ENCODE measurements at places on chromosomes 5 and 9.
A peak's percentile ranks its signal among the peaks of the same experiment; 100 is the strongest.

DNA sequence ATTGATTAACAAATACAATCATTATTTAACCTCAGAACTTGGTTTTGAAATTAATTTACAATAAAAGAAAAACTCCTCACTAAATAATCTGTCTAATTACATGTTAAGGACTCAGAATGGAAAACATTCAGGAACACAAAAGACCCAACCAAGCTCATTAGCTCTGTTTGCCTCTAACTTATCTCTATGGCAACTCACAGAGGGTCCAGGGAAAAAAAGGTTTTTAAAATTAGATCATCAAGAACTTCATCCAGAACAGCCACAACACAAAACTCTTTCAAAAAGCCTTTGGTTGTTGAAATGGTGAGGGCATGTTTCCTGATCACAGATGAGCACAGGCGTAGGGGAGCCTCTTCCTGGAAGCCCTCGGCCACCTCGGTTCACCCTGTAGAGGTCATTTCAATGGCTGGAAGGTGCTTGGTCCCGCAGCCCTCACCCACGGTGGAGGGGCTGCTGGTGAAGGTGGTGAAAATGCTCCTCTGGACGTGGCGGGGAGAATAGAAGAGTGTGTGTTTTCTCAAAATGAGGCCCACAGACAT, 17.2 kb upstream of the TCF7 start:
- no peak for DNase-seq

GRCh38 chr5:151906246-151906645, 18.4 kb downstream of the GLRA1 start:
- no peak for DNase-seq

- no peak for DNase-seq
Observed at GRCh38 chr5:6350277-6351090, 27.9 kb downstream of the MED10 start.

- no peak for DNase-seq
Observed at GRCh38 chr9:20604562-20604961, 17.7 kb downstream of the MLLT3 start.

- DNase-seq: peak; percentile 67
Observed at GRCh38 chr5:43603344-43604217, 601 bp downstream of the NNT start.

GRCh38 chr5:77182367-77182766, 28.1 kb upstream of the PDE8B start:
- DNase-seq: no peak

DNA sequence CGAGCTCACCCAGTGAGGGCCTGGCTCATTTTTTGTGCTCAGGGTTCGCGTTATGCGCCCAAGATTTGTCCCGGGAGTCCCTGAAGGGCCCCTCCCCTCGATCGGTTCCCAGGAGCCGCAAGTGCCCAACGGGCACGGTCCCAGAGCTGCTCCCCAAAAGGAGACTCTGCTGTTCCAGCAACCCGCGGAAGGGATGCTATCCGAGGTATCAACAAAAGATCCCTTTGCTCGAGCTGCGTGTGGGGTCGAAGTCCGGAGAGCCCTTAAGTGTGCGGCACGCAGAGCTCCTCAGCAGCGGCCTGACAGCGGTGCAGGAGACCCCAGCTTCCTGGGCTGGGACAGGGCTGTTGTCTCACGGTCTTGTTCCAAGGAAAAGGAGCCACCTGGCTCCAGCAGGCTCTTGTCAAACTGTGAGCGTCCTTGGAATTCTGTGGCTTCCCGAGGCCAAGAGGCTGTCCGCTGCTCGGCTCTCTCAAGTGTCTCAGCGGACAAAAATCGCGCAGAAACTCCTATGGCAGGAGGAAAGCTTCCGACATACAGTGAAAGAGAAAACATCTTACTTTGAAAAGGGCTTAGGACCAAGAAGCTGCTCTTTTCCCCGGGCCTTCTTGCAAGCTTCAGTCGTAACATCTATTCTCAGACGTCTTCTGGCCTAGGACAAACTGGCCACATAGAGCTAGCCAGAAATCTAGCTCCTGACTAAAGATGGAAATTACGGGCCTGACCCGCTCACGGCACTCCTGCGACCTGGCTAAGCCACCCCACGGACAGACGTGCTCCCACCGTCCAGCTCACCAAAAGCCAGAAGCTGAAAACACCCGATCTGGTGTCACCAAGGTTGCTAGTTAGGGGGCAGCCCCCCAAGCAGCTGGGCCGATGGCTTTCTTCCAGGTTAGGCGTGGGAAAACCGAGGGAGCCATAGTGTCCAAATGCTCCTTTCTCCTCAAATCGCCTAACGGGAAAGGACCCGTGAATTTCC, 2.6 kb upstream of the FOXB2 start:
- no peak for DNase-seq

GRCh38 chr5:62093976-62094375, 212.0 kb upstream of the KIF2A start:
- DNase-seq: peak; percentile 67

- DNase-seq: no peak
Observed at GRCh38 chr9:106529616-106530015, 333.4 kb upstream of the ZNF462 start.

- DNase-seq: peak; percentile 32
Observed at GRCh38 chr9:21995666-21996398, 1.2 kb downstream of the CDKN2B-AS1 start.

GRCh38 chr5:143019157-143019556, 249.0 kb downstream of the ARHGAP26 start:
- DNase-seq: no peak

DNA sequence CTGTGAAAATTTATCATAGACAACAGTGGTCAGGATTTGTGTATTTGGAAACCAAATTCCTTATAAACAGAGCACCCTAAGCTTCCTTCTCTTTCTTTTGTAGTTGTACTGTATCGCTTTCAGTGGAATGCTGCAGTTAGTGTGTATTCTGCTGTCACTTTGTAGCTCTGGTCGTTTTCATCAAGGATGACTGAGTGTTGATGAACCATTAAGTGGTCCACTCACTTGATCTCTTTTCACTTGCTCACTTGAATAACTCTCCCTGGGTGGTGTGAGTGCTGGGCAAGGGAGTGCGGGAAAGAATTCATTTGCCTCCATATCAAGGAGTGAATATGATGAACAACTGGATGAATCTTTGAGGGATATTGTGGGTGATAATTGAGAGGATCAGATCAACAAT, 1225.7 kb upstream of the WWC1 start:
- no peak for DNase-seq

DNA sequence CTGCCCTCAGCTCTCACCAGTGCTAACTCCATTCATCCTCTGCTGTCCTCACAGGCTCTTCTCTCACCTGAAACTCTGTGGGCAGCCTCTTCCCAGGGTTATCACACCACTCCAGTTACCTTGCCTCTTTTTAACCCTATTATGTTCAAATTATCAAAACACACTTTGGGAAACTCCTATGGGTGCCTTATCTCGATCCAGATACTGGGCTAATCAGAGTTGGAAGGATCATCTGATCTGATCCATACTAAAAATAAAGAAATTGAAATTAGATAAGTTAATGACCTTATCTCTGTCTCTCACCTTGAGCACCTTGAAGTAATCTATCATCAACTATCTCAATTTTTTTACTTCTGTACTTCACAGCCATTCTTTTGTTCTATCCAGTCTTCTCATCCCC, 300.5 kb upstream of the ISL1 start:
- DNase-seq: no peak

DNA sequence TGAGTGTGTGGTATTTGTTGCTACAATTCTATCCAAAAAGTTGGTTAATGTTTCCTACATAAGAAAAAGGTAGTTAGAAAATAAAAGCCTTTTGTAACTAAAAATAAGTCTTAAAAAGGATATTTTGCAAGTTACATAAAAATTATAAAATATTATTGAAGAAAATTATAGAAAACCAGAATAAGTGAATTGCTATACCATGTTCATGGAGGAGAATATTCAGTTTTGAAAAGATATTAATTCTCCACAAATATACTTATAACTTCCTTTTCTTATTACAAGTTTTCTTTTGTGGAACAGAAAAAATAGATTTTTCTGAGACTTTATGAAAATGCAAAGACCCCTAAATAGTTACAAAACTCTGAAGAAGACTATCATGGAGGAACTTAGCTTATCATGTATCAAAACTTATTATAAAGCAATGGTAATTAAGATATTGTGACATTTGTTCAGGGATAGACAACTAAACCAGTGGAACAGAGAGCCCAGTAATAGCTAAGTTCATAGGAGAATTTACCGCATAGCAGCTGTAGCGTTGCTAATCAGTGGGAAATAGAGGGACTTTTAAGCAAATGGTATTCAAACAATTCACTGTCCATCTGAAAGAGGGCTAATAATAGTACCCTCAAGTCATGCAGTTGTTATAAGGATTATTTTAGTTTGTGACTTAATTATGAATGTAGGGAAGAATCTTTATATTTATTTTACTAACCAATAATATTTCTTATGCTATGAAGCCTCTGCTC, 515.2 kb upstream of the ZNF608 start:
- DNase-seq: no peak

DNA sequence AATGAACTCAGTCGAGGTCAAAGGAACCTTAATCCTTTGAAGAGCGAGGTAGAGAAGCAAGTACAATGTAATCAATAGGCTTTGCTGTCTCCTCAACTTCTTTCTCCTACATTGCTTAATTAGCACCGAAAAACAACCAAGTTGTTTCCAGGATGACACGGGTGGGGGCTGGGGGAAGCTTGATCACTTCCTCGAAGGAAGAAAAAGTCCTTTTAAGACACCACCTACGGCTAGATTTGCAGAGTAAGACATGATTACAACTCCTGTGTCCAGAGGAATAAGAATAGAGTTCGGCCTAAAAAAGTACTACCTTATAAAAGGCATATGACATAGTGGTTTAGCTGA, 811 bp upstream of the ARRDC3 start:
- DNase-seq: no peak

DNA sequence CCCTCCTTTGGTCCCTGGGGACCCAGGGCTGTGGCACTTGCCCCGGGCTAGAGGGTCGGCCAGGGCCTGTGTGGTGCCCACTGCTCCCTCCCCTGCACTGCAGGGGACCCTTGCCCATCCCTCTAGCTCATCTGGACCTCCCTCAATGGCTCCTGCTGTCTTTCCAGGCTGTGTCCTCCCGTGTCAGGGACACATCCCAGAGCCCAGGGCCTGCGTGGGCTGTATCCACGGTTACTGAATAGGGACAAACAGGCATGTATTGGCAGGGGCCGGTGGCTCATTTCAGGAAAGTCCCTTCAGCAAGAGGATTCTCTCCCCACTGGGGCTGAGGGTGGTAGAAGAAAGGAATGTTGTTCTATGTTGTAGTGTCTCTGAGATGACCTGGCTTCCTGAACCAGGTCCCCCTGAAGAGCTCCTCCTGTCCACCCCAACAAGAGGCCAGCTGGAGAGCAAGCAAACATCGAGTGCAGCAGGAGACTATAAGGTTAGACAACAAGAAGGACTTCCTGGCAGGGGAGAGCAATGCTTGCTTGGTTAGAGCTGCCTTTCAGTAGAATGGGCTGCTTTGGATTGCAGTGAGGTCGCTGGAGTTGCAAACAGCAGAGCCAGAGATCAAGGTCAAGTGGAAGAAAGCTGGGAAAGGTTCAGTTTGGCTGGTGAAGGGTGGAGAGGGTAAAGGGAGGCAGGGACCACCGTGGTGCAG, 1.0 kb upstream of the CRB2 start:
- DNase-seq: no peak

- peak; percentile 74 for DNase-seq
Observed at GRCh38 chr9:86034863-86035734, 64.3 kb downstream of the GOLM1 start.

DNA sequence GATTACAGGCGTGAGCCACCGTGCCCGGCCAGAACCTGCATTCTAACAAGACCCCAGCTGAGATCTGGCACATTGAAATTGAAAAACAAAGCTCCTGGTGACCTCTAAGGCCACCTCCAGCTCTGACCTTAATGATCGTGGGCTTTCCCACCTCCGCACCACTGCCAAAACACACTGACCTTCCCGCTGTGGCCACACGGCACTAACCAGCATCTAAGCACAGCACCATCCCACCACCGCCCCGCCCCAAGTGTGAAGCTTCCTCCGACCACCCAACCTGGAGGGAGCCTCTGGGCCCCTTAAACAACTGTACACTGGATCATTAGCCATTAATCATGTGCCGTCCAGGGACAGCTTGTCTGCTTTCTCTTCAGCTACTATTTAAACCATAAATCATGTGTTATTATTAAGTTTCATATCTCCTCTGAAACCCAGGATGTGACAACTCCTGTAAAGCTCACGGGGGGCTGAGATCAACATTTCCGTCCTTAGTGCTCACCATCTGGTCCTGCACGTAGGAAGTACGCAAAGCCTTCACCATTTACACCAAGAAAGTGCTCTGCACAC, 80.6 kb downstream of the COL23A1 start:
- DNase-seq: no peak

DNA sequence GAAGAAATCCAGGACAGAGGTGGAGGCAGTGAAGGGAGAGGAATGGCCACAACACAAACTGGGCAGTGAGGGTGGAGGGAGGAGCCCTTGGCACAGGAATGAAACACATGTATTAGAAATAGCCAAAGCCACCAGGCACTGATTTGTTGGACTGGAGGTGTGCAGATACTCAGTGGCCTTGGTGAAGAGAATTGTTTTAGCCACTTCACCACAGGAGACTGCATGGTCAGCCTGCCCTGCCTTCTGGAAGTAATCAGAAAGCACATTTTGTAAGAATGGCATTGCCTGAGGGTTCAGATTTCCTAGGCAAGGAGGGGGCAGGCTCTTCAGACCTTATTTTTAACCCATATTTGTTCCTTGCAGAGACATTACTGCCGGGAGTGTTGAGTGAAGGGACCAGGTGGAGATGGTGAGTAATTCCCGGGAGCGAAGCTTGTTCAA, 2.2 kb downstream of the SGCD start:
- DNase-seq: no peak

DNA sequence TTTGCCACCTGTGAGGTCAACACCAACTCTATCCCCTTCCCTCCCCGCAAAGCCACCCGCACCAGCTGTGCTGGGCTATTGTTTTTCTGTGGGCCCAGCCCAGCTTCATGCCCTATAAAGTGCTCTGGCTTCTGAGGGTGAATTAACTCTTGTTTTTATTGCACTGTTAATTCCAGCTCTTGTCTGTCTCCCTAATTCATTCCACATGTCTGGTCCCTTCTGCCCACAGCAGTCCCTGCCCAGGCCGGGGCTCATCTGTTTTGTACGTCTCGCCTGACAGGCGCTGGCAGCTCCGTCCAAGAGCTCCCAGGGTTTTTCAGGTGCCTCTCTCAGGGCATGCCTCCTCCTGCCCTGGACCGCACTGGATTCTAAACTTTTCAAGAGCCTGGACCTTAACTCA, 118.9 kb downstream of the PDZD2 start:
- DNase-seq: peak; percentile 83

DNA sequence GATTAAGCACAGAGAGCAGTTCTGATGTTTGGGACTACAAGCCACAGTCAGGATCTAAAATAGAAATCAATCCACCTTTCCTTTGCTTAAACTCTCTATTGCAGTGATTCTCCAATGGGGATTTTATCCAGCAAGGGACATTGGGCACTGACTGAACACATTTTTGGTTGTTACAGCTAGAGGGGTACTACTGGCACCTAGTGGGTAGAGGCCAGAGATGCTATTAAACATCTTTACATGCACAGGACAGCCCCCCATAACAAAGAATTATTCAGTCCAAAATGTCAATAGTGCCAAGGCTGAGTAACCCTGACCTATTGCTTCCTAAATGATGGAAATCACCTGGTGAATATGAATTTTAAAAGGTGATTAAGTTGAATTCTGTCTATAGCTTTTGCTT, 12.0 kb downstream of the ZNF622 start:
- peak; percentile 49 for DNase-seq

- DNase-seq: no peak
Observed at GRCh38 chr5:170286386-170286925, 11.1 kb downstream of the LCP2 start.
